ENCODE measurements at places on chromosomes 2 and 18.

- no peak for DNase-seq
These were observed 56.9 kb downstream of the MFSD6 start for GRCh38 chr2:190465060-190465459.

DNA sequence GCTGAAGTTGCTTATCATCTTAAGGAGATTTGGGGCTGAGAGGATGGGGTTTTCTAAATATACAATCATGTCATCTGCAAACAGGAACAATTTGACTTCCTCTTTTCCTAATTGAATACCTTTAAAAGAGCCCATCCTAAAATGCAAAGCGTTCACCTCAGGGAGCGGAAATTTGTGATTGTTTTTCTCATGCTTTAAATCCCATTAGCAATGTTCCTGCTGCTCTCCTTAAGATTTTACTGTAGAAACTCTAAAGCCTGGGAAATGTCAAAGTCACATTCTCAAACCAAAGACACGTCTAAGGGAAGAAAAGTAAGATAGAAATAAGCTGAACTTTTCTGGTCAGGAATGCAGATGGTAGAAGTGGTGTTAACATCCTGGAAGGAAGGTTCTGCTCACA, 285.8 kb upstream of the MAP2 start:
- no peak for DNase-seq

- DNase-seq: no peak
These were observed 35.5 kb downstream of the LDLRAD4 start for GRCh38 chr18:13253786-13254688.

- no peak for DNase-seq
These were observed 598.1 kb downstream of the RNF144A start for GRCh38 chr2:7515327-7515726.

- no peak for DNase-seq
These were observed 14.8 kb downstream of the SCN9A start for GRCh38 chr2:166360906-166361305.

DNA sequence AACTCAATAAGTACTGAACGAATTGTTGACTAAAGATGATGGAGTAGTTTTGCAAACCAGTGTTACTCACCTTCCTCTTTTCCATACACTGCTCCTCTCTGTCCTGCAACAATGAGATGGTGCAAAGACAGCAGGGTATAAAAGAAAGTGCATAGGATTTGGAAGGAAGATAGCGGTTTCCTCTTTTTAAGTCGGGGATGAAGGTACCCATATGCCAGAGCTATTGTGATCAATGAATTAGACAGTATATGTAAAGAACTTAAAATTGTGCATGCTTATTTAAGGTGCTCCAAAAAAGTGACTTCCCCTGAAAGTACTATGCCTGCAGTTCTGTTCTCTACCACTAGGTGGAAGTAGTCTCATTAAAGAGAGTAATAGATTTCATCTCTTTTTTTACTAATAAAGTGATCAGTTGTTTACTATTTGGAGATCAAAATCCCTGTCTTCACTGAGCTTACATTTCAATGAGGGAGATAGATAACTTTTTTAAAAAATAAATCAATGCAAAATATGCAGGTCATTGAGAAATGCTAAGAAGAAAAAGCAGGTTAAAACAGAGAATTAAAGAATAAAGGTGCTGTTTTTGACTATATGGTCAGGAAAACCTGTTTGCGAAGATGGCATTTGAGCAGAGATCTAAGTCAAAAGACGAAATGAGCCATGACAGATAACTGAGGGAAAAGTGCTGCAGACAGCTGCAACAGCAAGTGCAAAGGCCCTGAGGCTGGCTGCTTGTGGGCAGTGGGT, 339.7 kb upstream of the SLC14A2 start:
- peak; percentile 45 for DNase-seq

DNA sequence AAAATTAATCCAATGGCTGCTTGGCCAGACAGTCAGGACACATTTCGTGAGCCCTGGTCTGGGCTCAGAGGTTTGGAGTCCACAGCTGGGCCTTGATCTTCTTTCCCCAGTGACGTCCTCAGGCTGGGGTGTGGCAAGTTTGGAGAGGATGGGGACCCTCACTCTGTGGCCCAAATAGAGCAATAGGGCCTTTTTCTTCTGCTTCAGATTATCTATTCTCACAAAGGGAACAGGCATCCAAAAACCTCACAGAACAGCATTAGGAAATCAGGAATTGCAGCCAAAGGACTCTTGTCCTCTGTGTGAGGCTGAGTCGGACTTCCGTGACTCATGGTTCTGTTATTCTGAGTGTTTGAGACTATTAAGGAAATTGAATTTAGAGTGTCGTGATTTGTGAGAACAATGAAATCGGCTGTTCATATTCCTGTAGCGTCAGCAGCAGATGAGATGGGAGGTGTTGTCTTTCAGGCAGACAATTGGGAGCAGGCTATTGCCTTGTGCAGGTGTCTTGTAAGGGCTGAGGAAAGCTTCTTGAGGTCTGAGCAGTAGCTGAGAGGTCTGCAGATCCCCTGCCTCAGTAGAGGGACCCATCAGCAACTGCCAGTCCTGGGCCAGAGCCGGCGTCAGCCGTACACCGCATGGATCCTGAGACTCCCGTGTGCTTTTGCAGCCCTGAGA, 113.8 kb downstream of the SH3RF3 start:
- peak; percentile 77 for DNase-seq

GRCh38 chr2:105454801-105455485, 56.1 kb upstream of the FHL2 start:
- peak; percentile 94 for DNase-seq

DNA sequence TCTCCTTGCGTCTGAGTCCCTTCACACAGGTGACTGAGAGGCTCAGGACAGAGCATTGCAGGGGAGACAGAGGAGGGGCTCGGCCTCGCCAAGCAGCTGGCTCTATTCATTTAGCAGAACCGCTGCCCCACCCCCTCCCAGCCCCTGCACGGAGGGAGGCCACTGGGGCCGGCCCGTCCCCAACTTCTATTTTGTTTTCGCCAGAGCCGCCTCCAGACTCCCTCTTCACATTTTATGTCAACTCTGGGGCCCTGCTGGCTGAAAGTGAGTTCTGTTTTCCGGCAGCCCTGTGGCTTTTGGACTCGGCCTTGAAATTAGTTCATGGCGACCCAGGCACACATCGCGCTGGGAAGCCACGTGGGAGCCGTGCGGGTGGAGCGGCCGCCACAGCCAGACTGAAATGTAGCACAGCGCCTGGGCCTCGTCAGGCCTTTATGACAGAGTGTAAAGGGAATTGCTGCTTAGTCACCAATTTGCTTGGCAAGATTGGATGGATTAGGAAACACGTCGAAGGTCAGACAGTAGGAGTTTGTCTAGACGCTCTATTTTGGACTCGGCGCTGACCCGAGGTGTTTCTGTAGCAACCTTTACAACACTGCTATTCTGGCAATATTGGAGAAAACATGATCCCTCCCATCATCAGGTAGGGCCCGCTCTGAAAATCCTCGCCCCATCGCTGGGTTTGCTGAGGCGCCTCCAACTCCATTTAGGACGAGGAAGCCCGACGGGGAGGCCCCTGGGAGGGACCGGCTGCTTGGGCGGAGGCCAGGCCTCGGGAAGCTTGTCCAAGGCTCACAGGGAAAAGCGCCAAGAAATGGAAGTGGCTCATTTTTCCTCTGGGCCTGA, 90.7 kb upstream of the CTDP1 start:
- no peak for DNase-seq

- no peak for DNase-seq
These were observed 25.6 kb downstream of the GCA start for GRCh38 chr2:162369551-162369950.

GRCh38 chr2:226396541-226396940, 403.1 kb downstream of the IRS1 start:
- no peak for DNase-seq

- no peak for DNase-seq
These were observed 24.8 kb downstream of the GIGYF2 start for GRCh38 chr2:232721882-232722281.

GRCh38 chr2:18172607-18173006, 294.1 kb downstream of the KCNS3 start:
- no peak for DNase-seq

- no peak for DNase-seq
These were observed 40.3 kb downstream of the BCL11A start for GRCh38 chr2:60513191-60513590.

DNA sequence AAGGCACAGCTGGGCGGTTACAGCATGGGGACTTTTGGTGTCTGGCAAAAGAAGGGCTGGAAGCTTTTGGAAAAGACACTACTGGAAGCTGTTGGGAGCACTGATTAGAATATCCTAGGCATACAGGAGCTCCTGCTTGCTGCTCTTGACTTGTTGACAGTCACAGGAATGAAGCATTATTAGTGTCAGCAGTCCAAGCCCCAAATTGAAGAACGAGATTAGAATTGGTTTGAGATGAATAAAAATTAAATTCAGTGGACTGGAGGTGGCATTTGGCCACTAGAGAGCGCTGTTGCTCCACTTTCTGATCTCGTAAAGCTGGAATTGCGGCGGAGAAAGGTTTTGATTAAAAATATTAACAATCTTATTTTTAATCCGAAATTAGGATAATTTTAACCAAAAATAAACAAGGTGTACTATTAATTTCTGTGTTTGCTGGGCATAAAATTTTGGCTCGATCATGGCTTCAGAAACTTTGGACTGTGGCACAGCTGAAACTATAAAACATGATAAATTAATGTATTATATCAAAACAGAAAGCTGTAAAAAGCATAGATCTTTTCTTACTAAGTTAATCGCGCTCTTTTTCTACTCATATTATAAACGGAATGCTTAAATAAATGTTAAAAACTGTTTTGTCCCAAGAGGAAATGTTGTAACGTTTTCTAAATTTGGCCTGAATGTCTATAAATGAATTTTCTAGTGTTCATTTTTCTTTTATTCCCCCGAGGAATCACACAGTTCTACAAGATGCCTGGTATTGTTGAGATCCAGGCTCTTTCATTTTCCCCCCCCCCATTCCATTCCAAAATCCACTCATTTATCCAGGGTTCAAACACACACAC, 2.4 kb upstream of the HOXD8 start:
- DNase-seq: peak; percentile 66

- peak; percentile 2 for DNase-seq
These were observed 84.6 kb downstream of the MAIP1 start for GRCh38 chr2:200039724-200040650.

- no peak for DNase-seq
These were observed 41.2 kb downstream of the SRD5A2 start for GRCh38 chr2:31539505-31539904.

DNA sequence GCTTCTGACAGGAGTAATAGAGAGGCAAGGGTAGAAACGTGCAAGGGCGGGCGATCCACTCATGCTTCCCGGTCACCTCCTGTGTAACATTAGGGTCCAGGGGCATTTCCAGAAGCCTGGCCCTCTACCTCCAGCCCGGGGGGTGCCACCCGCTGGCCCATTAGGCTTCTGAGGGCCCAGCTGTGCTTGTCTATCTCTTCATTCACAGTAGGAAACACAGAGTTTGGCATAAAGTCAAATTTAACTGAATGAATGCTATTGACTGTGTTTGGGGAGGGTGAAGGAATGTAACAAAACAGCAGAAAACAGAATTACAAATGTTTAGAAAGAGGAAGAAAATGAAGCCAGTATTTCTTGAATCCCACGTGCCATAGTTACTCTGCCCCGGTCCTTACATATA, 112.4 kb upstream of the SLC66A3 start:
- no peak for DNase-seq

DNA sequence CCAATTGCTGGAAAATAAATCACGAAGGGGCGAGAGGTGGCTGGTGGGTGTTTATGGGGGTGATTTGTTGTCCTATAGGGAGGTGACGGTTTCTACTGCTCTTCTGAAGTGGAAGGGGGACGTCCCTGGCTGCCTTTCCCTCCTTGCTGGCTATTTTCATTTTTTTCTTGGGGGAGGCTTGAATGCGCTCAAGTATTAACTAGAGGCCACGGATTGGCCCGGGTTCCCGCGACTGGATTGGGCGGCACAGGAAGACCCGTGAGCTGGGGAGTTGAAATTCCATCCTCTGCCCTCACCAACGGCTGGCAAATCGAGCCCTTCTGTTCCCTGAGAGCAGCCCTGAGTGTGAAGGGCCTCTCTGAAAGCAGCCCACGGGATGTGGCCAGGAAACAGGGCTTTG, 176.5 kb upstream of the SPRED2 start:
- no peak for DNase-seq

DNA sequence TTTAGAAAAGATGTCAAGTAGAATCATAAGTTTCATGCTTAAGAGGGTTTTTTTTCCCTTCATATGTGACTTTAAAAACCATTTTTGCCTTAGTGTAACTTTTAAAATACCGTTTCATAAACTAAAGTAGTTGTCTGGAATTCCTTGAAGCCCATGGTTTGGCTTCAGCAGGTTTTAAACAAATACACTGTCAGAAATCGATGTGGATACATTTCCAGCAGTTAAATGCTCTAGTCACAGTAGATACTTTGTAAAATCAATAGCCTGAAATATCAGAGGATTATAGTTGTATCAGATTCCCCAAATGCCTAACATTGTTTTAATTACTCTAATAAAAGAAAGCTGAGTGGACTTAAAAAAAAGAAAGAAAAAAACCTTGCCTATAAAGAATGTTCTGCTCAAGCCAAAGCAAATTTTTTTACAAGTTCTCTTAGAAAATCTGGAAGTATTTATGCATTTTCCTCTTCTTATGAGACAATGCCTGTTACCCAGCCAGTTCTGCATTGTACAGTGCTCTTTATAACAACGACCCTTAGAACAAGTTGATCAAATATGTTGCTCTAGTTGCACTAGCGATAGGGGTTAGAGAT, 260.5 kb downstream of the LTBP1 start:
- no peak for DNase-seq

DNA sequence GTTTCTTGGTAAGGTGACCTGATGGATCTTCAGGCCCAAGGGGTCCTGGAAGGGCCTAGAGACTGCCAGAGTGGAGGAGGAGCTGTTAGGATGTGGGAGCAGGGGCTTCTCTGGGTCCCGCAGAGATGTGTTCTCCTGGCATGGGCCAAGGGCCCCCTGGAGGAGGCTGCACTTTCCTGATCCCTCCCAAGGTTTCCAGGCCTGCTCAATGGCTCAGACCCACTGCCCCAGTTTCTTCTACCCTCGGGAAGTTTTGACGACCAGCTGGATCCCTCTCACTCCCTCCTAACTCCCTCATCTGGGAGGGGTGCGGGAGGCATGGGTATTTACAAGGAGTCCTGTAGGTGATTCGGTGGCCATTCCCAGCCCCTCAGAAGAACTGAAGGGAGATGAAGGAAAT, 36.1 kb downstream of the COA5 start:
- no peak for DNase-seq

DNA sequence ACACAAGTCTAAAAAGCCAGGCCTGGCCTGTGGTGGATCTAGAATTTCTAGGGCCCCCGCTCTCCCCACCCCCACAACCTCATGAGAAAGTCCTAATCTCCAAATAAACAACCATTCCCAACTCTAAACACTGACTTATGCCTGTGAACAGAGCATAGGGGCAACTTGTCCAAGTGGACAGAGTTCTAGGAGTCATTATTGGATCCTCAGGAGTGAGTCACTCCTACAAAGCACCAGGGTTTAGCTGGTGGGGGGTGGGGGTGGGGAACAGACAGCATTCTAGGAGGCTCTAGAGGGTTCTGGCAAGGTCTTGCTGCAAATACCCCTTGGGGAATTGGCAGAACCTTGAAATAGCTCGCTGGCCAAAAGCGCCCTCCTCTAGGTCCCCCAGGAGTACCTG, 83.3 kb downstream of the ZCCHC2 start:
- DNase-seq: no peak

DNA sequence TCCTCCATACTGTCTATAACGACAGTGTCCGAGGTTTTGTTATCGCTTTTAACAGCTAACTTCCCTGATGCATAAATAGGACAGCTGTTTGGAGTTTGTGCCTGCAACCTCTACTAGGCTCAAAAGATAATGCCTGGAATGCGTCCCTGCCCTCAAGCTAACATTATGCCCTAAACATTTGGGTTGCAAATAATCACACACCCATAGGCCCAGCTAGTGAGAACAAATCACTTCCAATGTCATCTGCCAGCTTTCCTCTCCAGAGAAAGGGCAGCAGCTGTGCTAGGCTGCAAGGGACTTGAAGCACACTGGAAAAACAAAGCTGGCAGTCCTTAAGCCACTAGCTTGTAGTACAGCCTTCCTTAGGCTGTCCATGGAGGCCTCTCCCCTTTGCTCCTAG, 201.8 kb upstream of the LYPD1 start:
- no peak for DNase-seq
